Adipocyte (in vitro differentiated cells): ENCODE measurements at places on chromosomes 11 and 22.

DNA sequence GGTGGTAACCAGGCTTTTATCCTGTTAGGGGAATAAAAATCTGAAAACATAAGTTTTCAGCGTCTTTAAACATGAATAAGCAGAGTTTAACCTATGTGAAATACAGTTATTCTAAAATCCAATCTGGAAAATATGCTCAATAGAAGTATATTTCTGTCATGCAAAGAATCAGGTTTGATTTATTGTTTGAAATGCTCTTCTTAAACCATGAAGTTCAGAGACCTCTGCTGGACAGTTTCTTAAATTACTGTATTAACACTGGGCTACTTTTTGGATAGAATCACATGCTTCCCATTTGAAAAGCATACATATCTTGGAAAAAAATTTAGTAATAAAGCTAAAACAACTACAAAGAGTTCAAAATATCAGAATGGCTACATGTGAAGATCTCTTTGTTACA is 25.4 kb downstream of the APIP start:
- DNase-seq = peak; percentile 89

DNA sequence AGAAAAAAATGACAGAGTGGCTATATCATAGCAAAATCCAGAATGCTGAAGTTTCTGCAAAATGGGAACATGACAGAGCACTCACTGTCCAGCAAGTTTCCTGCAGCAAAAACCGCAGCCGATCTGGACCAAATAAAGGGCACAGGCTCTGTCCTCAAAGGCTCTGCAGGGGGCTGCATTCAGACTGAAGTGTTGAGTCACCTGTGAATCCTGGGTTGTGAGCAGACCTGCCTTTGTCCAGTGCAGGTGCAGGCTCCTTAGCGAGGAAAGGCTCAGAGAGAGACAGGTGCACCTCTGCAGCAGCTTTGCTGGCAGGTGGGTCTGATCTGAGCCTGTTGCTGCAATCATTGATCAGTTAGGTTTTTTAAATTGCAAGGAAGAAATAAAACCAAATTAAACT is 29.3 kb upstream of the NFAM1 start:
- no peak for DNase-seq

- DNase-seq = peak; percentile 78
Observed at GRCh38 chr11:10208131-10208575, 85.9 kb downstream of the SBF2 start.

DNA sequence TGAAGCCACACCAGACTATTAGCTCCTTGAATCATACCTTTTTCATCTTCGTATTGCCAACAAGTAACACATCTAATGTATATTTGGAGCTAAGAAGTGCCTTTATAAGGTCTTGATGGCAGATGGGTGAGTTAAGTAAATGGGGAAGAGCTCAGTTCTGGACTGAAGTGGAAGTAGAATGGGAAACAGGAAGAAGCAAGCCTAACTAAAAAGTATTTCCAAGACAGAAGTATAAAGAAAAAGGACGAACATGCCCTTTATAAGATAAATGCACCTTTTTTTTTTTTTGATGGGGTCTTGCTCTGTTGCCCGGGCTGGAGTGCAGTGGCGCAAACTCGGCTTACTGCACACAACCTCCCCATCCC is 14.5 kb downstream of the CRTAM start:
- DNase-seq = no peak

GRCh38 chr11:70066136-70066520 is 12.0 kb upstream of the ANO1 start:
- DNase-seq = no peak

DNA sequence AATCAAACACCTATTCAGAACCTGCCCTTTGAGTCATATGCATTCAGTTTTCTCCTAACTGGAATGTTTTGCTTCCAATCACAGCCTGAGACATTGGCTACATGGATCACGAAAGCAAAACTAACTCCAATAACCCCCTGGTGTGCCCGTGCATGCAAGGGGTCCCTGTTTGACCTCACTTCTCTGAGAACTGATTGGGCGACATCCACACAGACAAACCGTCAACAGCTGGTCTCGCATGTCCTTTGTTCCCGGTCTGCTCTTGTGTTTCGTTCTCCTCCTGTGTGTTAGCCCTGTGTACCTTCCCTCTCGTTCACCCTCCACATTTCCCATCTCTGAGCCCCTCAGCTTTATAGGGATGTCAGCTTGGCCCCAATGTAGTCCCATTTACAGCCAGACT is 67.2 kb upstream of the TTC12 start:
- DNase-seq = no peak

DNA sequence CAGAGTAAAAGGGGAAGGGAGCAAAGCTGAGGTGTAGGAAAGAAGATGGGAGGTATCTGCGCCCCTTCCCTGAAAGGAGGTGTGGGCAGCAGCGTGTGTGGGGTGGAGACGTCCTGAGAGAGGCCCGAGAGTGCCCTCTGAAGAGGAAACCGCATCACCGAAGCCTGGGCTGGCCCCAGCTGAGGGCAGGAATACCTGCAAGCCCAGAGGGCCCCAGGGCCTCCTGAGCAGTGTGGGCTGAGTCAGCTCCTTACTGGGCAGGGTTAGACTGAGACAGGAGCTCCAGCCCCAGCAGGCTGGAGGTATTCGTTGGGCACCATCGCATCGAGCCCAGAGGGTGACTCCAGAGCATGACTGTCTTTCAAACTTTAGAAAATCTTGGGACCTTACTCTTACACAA is 534.0 kb upstream of the B3GAT1 start:
- DNase-seq = no peak

GRCh38 chr11:931385-931784 is 5.7 kb downstream of the AP2A2 start:
- no peak for DNase-seq

DNA sequence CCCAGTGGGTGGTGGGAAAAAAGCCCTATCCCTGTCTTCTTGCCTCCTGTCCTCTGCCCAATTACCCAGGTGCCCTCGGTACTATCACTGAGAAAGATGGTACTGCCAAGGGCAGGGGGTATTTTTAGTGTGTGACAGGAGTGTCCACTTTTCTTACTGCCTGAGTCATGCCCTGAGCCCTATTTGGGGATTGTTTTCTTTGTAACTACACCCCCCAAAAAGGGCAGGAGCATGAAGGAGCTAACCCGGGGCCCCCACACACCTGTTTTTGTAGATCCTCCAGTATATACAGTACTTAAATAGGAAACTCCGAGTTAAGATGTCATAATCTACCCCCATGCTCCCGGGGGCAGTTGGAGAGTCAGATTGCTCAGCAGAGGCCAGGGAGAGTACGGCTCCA is 3.8 kb downstream of the SMTNL1 start:
- no peak for DNase-seq

GRCh38 chr22:21909871-21910270 is 42.4 kb upstream of the MAPK1 start:
- DNase-seq = no peak

GRCh38 chr22:46574993-46575910 is 37.8 kb upstream of the CELSR1 start:
- DNase-seq = no peak

DNA sequence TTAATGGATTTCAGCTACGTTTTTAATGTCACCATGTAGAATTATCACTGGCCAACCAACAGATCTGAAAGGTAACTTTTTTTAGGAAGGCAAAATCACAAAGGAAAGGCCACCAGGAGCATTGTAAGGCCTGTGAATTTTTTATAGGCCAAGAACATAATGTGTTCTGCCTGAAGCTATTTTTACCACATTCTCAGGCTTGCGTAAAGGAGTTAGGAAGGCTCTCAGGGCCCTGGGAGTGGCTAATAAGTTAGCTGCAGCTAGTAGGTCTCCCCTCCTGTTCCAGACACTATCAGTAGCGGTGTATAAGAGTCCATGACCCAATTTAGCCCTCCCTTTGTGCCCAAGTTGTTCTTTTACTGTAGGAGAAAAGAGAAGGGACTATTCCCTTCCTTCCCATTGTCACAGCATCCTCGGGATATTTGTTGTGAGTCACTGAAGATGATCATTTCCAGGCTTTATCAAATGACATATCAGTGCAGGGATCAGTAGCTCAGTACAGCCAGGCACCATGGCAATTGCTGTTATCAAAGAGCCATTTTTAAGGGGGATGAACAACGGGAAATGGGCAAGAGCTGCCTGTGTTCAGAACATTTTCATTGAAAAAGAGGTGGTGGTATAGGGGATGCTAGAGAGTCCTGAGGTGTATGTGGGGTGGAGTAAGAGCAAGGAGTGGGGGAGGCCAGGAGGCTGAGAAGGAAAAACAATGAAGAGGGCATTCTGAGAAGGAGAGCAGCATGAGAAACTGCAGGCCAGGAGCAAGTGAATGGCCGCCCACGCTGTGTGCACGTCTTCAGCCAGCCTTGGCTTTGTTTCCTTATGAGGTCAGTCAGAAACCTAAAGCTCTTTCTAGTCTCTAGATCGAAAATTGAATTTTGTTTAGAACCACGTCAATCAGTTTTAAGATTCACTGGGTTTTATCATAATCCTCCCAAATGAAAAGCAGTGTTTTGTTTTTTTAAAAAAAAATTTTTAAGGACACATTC is 940.3 kb downstream of the NTM start:
- DNase-seq = peak; percentile 6

GRCh38 chr22:48931452-48931851 is 896.2 kb downstream of the BRD1 start:
- no peak for DNase-seq

DNA sequence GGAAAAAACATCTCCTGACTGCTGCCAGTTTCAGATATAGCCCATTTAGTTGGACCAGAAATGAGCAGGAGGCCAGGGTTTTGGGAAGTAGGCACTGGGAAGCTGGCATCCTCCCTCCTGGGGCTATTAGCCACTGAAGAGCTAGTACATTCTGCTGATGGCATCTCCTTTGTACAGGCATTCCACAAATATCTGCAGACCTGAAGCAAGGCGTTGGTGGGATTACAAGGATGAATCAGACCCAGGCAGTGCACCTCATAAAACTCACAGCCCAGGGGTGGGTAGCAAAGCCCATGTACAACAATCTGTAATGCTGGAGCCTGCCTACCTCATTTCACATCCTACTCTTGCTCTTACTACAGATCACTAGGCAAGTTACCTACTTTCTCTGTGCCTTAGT is 27.5 kb upstream of the POU2AF1 start:
- peak; percentile 7 for DNase-seq

DNA sequence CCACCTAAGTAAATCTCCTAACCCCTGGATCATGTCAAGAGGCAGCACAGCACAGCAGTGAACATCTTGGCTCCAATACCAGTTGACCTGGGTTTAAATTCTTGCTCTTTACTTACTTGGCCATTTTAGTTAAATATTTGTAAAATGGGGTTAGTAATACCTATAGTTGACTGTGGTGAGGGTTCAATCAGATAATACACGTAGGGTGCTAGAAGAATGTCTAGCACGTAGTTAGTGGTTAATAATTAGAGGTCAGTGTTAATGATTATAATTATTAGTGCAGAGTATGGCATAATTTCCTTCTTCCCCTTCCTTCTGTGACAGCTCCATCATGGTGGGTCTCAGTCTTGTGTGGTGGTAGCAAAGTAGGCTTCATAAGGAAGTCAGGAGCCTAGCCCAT is 520.8 kb downstream of the INSC start:
- DNase-seq = no peak

- no peak for DNase-seq
Observed at GRCh38 chr11:130554241-130555055, 106.0 kb downstream of the ADAMTS15 start.

GRCh38 chr11:77092382-77092781 is 10.3 kb upstream of the OMP start:
- DNase-seq = no peak

DNA sequence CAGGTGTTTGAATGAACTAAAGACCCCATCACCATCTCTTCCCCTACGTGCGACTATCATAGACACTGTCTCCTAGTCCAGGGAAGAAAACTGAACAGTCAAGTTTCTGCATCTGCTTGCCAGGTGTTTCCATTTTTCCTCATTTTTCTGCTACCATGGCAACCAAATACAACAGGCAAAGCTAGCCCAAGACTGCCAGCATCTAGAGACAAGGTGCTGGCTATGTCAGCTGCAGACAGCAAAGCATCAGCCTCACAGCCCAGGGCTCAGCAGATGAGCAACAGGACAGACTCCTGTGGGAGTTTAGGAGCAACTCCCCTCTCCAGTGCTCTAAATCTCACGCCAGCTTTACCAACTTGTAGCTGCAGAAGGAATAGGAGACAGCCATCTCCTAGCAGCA is 124.3 kb downstream of the C11orf58 start:
- DNase-seq = no peak

DNA sequence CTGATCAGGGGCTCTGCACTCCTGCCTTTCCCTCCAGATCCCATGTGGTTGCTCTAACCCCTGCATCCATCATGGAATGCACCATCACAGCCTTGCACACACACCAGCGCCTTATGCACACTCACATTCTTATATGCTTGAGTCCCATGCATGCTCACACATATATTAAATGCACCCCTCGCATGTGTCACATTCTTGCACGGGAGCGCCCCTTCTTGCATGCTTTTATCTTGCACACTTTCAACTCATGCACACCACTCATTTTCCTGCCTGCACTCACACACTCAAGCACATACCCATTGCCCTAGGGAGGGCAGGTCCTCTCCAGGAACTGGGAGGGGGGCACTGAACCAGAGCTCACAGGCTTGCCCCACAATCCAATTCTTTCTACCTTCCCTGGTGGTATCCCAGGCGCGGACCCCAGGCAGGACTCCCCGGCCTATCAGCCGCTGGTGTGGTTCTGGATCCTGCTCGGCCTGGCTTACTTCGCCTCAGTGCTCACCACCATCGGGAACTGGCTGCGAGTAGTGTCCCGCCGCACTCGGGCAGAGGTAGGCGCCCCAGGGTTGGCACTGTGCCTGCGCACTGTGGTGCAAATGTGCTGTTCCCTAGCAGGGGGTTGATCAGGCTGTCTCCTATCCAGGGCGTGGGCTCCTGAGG is 2.3 kb upstream of the CATSPERZ start:
- no peak for DNase-seq

DNA sequence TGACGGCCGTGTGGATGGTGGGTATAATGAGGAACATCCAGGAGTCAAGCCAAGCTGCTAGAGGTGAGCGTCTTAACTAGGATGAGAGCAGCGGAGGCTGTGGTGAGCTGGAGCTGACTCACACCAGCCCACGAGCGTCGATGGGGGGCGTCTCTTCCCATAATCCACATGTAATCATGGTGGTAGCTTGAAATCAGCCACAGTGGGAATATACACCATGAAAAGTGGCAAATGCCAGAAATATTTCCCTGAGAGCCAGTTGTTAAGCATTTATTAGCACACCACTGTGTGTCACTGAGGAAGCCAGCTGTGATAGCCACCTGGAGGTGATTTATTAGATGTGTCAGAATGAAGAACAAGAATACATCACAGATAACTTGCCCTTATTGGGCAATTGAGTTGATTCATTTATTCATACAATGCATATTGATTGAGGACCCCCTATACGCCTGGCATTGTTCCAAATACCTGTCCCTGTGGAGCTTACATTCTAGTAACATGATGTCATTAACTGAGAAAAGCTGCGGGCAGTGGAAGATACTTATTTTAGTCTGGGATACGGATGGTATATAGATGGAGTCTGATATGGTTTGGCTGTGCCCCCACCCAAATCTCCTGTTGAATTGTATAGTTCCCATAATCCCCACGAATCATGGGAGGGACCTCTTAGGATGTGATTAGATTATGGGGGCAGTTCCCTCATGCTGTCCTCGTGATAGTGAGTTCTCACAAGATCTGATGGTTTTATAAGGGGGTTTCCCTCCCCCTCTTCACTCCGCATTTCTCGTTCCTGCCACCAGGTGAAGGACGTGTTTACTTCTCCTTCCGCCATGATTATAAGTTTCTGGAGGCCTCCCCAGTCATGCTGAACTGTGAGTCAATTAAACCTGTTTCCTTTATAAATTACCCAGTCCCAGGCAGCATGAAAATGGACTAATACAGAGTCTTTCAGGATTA is 473.4 kb downstream of the METTL15 start:
- DNase-seq = no peak
